ENCODE measurements at places on chromosomes 5 and 9. TPM values are rescaled to one million over a fixed set of nuclear protein-coding genes. Genes with fewer than 3 reads are reported as not detected.

Gene OGN
- 39.1 TPM for total RNA-seq

Gene GIN1
- 5.0 TPM for total RNA-seq

Gene SPATA31D4
- total RNA-seq, result not detected

Gene CKMT2
- total RNA-seq, result 909 TPM

Gene CAMK4
- 0.67 TPM for total RNA-seq

Gene C7
- 176 TPM for total RNA-seq

Gene CEP72
- total RNA-seq, result 1.0 TPM

Gene MAMDC4
- total RNA-seq, result 2.0 TPM

- no peak for DNase-seq
Measured at GRCh38 chr5:127987354-127988145, 96.0 kb upstream of the SLC12A2 start.

DNA sequence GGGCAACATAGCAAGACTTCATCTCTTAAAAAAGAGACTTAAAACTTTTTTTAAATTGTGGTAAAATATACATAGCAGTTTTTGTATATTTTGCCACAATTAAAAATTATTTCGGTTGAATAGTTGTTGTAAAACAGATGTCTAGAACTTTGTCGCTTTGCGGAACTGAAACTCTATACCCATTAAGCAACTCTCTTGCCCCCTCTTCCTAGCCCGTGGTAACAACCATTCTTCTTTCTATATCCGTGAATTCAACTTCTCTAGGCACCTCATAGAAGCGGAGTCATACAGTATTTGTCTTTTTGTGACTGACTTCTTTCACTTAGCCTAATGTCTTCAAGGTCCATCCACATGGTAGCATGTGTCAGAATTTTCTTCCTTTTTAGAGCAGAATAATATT lies 43.3 kb downstream of the SPARC start:
- DNase-seq, result no peak

- no peak for DNase-seq
Measured at GRCh38 chr9:90517103-90517502, 125.5 kb downstream of the DIRAS2 start.

DNA sequence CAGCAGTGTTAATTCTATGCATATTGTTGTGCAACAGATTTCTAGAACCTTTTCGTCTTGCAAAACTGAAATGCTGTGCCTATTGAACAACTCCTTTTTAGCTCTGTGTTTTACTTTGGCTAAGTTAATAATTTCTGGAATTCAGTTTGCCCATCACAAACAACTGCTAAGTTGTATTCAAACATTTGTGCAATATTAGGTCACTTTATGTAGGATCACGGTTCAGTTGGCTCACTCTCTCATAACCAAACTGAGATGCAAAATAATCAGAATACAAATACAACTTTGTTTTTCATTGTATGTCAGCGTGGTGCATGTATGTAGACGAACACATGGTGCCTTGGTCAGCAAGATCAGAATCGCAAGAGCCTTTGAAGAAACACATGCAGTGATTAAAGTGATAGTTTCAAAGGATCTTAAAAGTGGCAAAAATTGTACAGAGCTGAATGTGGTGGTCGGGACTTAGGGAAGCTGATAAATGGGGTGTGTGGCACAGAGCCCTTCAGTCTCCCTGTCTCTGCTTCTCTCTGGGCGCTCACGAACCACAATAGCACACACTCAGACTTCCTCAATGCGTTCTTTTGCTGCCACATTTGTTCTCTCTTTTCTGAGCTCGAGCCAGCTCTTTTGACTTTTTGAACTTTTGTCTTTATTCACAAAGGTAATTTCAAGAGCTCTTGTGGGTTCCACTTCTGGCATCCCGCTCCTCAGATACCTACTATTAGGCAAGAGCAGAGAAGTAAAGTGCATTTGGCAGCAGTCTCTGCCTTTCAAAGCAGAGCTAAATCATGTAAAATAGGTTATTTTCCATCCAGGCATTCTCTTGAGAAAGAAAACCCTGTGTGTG lies 112.4 kb upstream of the CTSL start:
- DNase-seq, result no peak

- DNase-seq, result no peak
Measured at GRCh38 chr5:39906146-39906545, 481.4 kb upstream of the DAB2 start.

DNA sequence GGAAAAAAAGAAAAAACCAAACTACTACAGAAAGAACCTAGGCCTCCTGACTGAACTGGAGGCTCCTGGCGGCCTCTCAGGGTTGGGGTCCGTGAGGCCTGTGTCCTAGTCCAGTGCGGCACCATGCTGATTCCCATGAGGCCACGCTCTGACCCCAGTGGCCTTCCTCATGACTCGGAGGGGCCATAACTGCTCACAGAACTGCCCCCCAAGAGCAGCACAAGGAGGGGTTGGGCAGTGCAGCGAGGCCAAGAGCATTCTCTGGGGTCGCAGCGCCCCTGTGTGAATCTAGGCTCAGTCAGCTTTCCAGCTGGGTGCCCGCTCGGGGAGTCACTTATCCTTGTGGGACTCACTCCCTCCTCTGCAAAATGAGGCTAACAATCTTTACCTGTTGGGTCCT lies 79.3 kb upstream of the FBXW11 start:
- DNase-seq, result no peak

DNA sequence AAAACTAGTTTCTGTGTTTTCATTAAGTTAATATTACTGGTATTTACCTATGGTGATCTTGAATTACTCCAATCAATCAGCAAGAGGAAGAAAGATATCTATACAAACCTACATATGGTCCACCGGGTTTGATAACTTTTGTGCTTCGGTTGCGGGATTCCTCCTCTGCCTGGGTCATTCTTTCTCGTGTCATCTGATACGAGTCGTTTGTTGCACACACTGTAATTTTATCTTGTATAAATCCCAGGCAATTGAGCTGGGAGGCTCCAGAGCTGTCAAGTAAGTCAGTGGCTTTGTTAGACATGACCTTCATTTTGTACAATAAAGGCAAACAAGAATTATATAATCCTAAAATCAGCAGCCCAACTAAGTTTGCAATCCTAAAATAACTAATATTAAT lies 48.0 kb downstream of the ELL2 start:
- no peak for DNase-seq

DNA sequence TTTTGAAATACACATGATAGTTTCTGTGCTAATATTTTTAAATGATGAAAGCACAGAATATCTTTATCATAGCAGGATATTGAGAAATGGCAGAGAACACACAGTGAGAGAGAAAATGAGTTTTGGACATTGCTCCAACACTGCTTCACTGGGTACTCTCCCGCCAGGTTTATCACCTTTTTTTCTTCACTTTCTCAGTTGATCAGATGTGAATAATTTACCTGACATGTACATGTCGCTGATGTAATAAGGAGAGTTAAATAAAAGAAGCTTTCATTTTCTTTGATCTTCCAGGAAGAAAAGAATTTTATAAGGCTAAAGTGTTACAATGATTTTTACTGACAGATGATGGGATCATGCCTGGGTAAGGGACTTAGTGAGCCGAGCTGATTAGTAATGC lies 134.5 kb downstream of the ALDH1A1 start:
- no peak for DNase-seq

GRCh38 chr5:1325870-1326531 lies 18.9 kb downstream of the CLPTM1L start:
- no peak for DNase-seq

DNA sequence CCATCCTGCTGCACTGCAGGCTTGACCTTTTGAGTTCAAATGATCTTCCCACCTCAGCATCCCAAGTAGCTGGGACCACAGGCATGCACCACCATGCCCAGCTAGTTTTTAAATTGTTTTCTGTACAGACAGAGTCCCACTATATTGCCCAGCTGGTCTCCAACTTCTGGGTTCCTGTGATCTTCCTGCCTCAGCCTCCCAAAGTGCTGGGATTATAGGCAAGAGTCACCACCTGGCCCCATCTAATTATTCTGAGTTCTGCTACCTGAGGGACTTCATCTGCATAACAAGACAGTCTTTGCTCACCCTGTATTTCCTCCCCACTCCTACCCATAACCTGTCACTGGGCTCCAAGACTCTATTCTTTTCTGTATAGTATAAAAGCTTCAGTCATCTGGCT lies 54.6 kb upstream of the CEMIP2 start:
- no peak for DNase-seq

DNA sequence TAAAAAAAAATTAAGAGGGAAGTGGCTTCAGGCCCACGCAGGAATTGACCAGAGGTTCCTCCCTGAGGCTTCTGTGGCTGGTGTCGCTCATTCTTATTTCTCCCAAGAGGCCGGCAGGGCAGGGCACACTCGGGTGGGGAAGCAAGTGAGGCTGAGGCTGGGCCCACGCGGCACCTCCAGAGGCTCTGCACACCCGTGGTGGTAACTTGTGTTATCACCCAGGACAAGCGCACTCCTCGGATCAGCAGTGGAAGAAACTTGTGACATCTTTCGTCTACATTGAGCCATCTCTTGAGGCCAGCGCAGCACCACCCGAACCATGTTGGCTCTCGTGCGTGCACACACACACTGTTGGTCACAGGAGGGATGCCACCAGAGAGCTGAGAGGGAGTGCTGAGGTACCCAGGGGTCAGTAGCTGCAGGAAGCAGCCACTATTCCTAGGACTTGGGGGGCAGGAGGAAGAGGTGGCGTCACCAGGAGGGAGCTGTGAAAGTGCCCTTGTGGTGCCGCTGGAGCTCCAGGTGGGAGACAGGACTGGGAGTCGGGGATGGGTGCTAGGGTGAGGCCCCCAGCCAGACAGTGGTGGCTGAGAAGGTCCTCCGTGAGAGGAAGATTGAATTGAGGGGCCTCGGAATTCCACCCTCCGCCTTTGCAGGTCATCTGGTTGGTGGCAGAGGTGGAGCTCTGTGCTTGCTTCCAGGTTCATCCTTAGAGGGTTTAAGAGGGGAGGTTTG lies 6.4 kb downstream of the NDUFS6 start:
- DNase-seq, result no peak

GRCh38 chr9:93658184-93658925 lies 82.0 kb downstream of the PHF2 start:
- no peak for DNase-seq

DNA sequence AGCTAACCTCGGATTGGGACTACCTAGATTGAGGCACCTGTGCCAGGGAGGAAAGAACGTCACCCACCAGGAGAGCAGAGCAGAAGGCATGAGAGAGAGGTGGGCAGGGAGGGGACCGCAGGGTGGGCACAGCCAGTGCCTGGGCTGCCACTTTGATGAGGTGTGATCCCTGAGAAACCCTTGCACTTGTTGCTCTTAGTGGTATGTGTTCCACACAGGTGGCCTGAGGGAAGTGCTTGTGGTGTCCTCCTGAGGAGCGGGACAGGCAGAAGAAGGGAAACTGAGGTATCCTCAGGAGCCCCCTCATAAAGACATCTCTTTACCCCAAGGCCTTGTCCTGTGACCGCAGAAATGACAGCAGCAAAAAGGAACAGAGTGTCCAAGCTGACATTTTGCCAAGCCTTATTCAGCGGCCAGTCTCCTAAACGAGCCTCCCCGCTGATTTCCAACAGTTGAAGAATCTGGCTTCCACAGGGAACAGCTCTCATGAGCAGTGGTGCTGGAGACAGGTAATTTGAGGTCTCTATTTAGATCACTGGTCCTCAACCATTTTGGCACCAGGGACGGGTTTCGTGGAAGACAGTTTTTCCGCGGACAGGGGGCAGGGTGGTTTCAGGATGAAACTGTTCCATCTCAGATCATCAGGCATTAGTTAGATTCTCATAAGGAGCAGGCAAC lies 82.4 kb downstream of the FOXD1 start:
- DNase-seq, result no peak

GRCh38 chr5:134114886-134115805 lies 665 bp downstream of the TCF7 start:
- DNase-seq, result no peak

GRCh38 chr9:18361646-18362045 lies 112.3 kb upstream of the ADAMTSL1 start:
- DNase-seq, result no peak

GRCh38 chr5:73815631-73816030 lies 189.6 kb downstream of the ARHGEF28 start:
- no peak for DNase-seq

DNA sequence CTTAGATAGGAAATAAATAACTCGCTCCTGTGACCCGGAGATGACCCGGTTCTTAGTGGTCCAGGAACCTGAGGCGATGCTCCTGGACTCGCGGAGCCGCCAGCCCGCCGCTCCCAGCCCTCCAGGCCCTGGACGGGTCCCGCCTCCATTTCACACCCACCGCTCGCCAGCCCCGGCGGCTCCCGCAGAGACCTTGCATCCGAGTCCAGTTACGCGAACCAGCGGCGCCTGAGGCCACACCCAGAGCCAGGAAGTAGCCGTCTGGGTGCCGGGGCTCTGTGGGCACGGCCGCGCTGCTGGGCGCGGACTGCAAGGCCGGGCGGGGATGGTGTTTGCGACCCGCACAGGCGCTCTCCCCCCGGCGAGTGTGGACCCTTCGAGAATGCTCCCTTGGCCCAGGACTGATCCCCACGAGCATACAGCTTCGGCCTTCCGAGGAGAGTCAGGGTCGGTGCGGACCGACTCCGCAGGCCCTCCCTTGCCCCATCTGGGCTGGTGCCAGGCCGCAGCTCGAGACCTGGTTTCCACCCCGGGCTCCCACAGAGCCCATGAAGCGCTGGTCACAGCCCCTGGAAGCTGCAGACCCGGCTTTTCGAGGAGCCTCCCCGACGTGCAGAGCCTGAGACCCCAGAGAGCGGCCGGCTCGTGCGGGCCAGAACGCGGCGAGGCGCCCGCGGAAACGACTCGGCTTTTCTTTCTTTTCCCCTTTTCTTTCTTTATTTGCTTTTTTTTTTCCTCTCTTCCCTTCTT lies 5.2 kb upstream of the BARX1 start:
- no peak for DNase-seq

DNA sequence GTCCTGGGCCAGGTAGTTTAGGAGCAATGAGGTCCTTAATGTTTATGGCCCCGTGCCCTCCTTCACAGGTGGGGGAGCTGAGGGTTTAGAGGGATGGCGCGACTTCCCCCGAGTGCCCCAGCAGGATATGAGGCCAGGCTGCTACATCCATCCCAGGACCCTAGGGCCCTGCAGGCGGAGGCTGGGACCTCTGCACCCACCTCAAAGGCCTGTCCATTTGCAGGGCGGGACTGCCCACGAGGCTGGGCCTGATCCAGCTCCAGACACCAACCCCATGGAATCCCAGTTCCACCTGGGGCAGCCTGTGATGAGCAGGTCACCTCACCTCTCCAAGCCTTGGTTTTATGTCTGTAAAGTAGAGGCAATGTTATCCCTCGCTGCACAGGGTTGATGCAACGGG lies 142.1 kb downstream of the RXRA start:
- no peak for DNase-seq

GRCh38 chr5:137997726-137998213 lies 35.1 kb downstream of the FAM13B start:
- no peak for DNase-seq

GRCh38 chr9:70101265-70101664 lies 57.6 kb downstream of the MAMDC2 start:
- no peak for DNase-seq

DNA sequence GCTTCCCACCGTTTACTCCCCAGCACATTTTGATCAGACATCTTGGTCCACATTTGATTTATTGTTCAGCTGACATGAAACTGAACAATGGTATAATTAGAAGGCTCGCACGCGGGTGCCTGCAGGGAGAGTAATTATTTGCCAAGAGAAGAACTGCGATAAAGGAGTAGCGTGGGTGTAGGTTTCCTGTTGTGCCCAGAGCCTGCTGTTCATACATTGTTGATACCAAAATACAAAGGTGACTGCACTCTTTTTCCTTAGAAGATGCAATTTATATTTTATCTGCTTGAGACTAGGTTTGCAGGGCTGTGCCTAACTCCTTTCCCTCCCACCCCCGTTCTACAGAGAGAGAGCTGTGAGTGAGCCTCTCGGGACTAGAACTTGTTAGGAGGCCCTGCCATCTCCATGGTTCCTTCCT lies 241.8 kb upstream of the MSX2 start:
- DNase-seq, result no peak
